ENCODE measurements at places on chromosomes 6 and 20. TPM values are rescaled to one million over a fixed set of nuclear protein-coding genes. Genes with fewer than 3 reads are reported as not detected.

Gene APCDD1L
- not detected for total RNA-seq

DNA sequence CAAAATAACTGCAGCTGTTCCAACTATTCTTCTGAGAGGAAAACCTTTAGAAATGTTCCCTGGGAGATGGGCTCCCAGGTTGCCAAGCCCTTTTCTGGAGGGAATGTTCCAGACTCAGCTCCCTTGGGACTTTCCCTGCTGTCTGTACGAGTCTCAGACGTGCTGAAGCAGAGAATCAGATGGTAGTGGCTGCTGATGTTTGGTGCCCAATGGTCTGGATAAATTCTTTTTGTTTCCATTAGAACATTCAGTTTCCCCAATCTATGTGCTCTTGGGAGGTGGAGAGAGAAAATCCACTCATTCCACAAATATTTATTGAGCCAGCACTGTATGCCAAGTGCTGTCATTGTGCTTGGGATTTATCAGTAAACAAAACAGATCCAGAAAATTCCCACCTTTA, 40.0 kb downstream of the SNHG17 start:
- no peak for DNase-seq

DNA sequence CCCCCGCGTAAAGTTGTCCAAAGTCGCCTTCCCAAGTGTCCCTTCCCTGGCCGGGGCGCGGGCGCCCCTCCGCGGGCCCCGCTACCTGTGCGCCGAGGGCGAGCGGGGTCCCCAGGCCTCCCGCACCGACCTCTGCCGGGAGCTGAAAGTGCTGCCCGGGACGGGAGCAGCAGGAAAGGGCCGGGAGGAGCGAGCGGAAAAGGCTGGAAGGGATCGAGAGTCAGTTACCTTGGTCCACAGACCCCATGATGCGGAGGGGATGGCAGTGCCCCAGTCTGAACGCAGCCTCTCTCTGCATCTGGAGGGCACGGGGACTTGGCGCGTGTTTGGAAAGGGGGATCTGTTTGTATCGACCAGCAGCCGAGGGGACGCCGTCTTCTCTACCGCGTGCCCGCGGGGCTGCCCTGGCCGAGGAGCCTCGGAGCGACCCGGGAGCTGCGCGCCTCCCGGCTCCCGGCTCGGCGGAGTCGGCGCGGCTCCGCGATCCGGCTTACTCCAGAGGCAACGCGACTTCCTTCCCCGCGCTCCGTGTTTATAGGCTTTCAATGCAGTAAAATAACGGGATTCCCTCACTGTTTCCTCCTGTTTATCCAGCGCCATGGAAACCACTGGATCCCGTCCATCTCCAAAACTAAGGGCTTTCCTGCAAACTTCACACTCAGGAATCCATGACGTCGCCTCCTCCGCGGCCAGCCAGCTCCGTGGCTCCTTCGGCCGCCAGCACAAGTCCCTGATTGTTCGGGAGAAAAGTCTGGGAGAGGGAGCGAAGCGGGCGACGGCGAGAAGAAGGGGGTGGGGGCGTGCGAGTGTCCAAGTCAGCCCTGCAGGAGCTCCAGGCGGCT, 20.0 kb upstream of the NFATC2 start:
- peak; percentile 60 for DNase-seq

DNA sequence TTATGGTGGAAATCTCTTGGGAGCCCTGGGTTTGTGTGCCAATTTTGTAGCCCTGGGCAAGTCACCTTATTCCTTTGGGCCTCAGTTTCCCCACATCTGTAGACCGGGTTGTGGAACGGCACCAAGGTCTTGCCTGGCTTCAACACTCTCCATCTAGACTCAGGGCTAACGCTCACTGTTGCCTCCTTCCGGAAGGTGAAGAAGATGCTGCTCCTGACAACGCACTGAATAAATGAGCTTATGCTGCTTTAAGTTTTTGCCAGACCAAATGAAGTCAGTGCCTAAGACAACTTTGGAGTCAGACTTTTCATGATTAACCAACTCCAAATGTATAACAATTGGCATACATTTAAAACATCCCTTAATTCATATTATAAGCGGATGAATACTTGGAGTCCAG, 53.1 kb downstream of the PSMG4 start:
- DNase-seq: no peak

GRCh38 chr6:67331304-67331703, 1303.8 kb upstream of the ADGRB3 start:
- DNase-seq: no peak

DNA sequence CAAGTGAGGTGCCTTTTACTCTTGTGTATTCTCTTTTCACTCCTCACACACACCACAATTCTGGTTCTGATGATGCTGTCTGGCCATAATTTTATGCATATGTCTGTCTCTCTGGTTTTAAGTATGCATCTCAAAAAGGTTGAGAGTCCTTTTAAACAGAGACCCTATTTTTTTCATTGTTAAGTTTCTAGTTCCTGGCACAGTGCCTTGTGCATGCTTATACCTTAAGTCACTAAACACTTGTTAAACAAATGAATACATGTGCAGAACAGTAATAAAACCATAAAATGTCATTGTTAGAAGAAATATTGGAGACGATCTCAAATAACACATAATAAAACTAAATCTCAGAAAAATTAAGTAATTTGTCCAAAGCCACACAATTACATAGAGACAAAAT, 7.9 kb downstream of the ROS1 start:
- DNase-seq: no peak

DNA sequence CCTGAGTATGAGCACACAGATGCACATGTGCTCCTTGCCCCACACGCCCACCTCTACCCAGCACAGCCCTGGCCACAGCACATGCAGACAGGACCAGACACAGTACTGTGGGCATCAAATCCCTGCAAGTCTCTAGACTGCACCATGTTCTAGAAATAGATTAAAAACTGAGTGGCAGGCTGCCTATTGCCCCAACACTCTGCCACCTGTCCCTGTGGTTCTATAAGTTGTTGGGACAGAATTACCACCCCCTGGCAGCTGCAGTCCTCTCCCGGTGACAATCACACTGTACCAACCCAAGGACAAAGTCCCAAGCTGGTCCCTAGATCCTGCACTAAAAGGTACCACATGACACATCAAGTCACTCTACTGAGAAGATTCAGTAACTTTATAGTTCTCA, 70.2 kb downstream of the B3GAT2 start:
- no peak for DNase-seq

Gene PHACTR1
- total RNA-seq: 0.93 TPM

Gene ZFP64
- 6.2 TPM for total RNA-seq

Gene NDUFAF4
- 21.9 TPM for total RNA-seq

- no peak for DNase-seq
These were observed 8.2 kb downstream of the STX7 start for GRCh38 chr6:132504757-132505156.

Gene PHACTR3
- 0.22 TPM for total RNA-seq

DNA sequence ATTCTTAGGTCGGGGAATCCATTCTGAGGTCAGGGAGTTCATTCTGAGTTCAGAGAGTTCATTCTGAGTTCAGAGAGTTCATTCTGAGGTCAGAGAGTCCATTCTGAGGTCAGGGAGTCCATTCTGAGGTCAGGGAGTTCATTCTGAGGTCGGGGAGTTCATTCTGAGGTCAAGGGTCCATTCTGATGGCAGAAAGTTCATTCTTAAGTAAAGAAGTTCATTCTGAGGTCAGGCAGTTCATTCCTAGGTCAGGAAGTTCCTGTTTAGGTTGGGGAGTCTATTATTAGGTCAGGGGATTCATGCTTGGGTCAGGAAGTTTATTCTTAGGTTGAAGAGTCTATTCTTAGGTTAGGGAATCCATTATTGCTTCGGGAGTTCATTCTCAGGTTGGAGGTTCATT, 16.5 kb upstream of the NXT1 start:
- no peak for DNase-seq

Gene OR2H1
- total RNA-seq: not detected

- DNase-seq: no peak
These were observed 39.6 kb upstream of the BLCAP start for GRCh38 chr20:37567331-37567665.

- no peak for DNase-seq
These were observed 93.7 kb downstream of the SH3BGRL2 start for GRCh38 chr6:79724816-79725215.

DNA sequence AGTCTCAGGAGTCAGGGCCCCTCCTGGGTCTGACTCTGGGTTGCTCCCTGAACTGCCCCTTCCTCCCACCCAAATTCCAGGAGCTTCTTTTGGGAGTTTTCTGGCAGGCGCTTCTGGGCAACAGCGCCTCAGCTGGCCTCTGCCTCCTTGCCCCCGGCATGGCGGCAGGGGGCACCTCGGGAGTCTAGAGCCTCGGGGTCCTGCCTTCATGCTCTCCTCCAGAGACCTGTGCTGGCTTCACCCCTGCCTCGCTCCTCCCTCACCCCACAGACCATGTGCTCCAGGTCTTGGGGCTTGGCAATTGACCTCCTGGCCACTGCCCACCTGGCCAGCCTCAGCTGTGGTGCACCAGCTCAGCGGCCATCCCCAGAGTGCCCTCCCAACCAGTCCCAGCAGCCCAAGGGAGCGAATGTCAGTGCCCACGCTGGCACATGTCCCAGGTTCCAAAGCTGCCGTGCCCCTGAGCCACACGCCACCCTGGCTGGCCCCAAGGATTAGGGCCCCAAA, 43.4 kb downstream of the SRC start:
- DNase-seq: peak; percentile 13

DNA sequence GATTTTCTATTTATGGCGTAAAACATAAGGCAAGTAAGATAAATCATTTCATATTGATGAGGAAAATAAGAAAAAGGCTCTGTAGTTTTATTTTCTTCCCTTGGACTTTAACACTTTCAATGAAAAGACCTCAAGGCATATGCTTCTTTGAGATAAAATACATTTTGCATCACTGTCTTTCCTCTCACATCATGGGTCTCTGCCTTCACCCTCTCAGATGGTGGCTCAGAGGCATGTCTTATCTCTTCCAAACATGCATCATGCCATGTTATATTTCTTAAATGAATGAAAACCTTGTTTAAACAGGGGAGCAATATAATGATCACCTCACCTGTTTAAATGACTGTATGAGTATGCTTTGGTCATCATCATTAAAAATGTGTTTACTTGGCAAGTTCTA, 59.3 kb downstream of the PRL start:
- no peak for DNase-seq

DNA sequence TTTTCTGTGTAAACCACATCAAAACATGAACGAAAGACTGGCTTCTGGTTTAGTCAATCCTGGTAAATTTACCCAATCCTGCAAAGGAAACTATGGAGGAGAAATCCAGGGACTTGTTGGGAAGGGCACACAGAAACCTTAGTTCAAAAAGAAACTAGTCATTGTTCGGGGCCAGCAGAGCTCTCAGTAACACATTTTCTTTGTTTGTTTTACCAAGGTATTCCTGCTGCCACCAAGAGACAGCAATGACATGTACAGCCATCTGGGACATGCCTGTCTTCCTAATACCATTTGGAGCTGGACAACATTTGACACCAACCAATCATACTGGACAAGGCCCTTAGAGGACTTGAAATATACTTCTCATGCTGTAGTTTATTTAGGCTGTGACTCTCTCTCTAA, 8.3 kb downstream of the OARD1 start:
- no peak for DNase-seq

DNA sequence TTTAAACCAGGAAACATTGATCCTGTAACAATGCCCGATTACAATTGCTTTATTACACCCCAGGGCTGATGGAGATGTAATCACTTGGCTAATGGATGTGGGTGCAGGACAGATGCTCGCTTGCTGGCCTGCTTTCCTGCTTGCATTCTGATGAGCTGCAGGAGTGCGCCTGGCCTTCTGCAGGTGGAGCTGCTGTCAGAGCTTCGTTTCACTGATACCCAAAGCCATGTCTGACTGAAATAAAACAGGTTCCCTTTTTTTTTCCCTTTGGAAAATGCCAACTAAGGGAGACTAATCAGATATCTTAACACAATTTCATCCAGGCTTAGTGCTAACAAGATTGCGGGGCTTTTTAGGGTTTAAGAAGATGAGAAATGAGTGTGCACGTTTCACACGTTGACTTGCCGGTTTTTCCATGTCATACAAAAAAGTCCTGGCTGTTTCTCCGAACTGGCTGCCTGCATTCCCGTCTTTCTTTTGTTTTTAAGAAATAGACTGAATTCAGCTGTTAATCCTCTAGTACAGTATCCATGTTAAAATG, 60.7 kb downstream of the VAPB start:
- DNase-seq: no peak

GRCh38 chr6:11294228-11294627, 61.8 kb upstream of the NEDD9 start:
- DNase-seq: no peak

Measured in right lobe of liver (tissue), 6 donors.